ENCODE measurements at places on chromosomes 13 and 19. TPM values are rescaled to one million over a fixed set of nuclear protein-coding genes. Genes with fewer than 3 reads are reported as not detected.

- peaks cover 63% of the 10 kb centered on the region for H3K36me3 ChIP-seq
- no peak for DNase-seq
- no peak overlapping the region for H3K4me3 ChIP-seq
- no peak overlapping the region for H3K27ac ChIP-seq
- peaks cover 16% of the 10 kb centered on the region for H3K4me1 ChIP-seq
- H3K27me3 ChIP-seq: no peaks in the 10 kb centered on the region
These were observed 7.9 kb upstream of the AKAP8L start for GRCh38 chr19:15426485-15427349.

DNA sequence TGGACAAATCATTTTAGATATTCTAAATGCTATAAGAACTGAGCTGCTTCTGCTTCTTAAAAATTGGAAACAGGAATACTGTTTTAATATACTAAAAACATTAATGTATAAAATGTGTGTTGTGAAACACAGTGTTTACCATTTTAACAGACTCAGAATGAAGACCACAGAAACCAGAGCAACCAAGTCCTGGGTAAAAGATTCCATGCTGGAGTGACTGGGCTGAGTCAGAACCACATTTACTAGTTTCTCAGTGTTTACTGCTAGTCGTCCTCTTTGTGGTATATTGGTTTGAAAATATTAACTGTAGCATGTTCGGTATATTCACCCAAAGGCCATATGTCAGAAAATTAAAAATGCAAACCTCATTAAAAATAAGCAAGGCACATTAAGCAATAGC lies 31.9 kb downstream of the ANKRD10 start:
- H3K4me1 ChIP-seq: peaks cover 18% of the 10 kb centered on the region
- H3K4me3 ChIP-seq: no peak overlapping the region
- no peak overlapping the region for H3K27ac ChIP-seq

Gene CCDC70
- total RNA-seq: not detected

Gene FSD1
- 27.7 TPM for total RNA-seq

DNA sequence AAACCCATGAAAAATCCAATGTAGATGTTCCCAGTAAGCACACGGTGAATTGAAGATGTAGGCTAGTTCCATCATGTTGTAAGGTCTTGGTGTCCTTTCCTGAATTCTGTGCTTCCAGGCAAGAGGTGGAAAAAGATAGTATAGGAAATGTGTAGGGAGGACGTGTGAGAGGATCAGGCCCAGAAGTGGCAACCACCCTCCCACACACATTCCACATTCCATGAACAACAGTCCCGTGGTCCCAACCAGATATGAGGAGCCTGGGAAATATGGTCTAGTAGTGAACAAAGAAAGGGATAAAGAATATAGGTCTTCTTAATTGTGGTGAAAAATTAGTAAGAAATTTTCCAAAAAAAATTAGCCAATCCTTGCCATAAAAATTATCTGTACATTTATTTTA lies 1254.2 kb upstream of the SLC10A2 start:
- DNase-seq: no peak
- no peak overlapping the region for H3K27ac ChIP-seq
- H3K4me1 ChIP-seq: no peaks in the 10 kb centered on the region
- H3K27me3 ChIP-seq: no peaks in the 10 kb centered on the region
- H3K4me3 ChIP-seq: no peak overlapping the region
- H3K36me3 ChIP-seq: no peaks in the 10 kb centered on the region

- H3K4me3 ChIP-seq: peak overlapping the region; percentile 32
- H3K4me1 ChIP-seq: peaks cover 80% of the 10 kb centered on the region
- peak overlapping the region; percentile 82 for H3K27ac ChIP-seq
- DNase-seq: peak; percentile 78
These were observed 66.9 kb upstream of the TM9SF2 start for GRCh38 chr13:99434258-99434788.

DNA sequence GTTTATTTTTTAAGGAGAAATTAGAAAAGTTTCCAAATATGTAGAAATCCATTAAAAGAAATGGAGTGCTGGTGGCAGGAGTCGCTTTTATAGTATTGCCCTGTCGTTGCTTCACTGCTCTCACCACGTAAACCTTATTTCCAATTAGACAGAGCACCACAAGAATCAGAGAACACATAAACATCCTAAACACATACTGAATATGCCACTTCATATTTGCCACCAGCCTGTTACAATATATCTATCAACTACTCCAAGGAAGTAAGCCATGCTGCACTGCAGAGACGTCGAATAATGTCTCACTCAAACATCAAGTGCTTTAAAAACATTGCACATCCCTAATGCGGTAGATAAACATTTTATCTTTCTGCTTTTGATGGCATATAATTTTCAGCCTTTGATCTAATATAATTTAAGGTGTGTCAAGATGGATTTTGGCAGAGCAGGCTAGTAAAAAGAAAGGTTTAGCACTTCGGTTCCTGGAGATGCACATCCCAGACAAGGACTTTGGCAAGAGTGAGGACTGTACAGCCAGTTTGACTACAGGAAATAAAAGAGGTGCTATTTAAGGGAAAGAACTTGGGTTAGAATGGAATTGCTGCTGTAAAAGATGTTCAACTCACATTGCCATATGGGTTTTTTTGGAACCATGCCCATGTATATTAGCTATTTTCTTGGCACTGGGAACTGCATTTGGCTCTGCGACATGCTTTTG lies 932.3 kb downstream of the EFNB2 start:
- no peaks in the 10 kb centered on the region for H3K4me1 ChIP-seq
- no peak overlapping the region for H3K27ac ChIP-seq
- H3K4me3 ChIP-seq: no peak overlapping the region

Gene HTR2A
- not detected for total RNA-seq

DNA sequence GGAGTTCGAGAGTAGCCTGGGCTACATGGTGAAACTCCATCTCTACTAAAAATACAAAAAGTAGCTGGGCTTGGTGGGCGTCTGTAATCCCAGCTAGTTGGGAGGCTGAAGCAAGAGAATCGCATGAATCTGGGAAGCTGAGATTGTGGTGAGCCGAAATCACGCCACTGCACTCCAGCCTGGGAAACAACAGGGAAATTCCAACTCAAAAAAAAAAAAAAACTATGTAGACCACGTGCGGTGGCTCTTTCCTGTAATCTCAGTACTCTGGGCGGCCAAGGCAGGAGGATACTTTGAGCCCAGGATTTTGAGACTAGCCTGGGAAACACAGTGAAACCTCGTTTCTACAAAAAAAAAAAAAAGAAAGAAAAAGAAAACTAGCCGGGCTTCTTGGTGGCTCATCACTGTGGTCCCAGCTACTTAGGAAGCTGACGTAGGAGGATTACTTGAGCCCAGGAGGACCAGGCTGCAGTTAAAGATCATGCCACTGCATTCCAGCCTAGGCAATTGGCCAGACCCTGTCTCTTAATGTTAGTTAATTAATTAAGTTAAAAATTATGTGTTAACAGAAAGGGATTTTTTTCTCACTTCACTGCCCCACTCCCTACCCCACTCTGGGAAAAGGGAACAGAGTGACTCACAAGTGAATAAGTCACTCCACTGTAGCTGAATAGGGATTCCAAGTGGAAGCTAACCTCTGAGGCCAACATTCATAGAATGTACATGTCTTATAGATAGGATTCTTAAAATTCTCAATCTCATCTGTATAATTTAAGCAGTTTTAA lies 2.2 kb downstream of the ZNF83 start:
- peaks cover 54% of the 10 kb centered on the region for H3K36me3 ChIP-seq
- no peaks in the 10 kb centered on the region for H3K27me3 ChIP-seq
- H3K4me1 ChIP-seq: peaks cover 17% of the 10 kb centered on the region
- no peak for DNase-seq
- H3K27ac ChIP-seq: no peak overlapping the region

GRCh38 chr13:110511509-110512181 lies 49.9 kb downstream of the RAB20 start:
- H3K27me3 ChIP-seq: peaks cover 3% of the 10 kb centered on the region
- no peak for DNase-seq
- no peak overlapping the region for H3K27ac ChIP-seq

Gene CGB8
- not detected for total RNA-seq

GRCh38 chr13:70694996-70695715 lies 586.9 kb upstream of the KLHL1 start:
- H3K36me3 ChIP-seq: no peaks in the 10 kb centered on the region
- no peak overlapping the region for H3K4me3 ChIP-seq
- no peak overlapping the region for H3K27ac ChIP-seq
- no peaks in the 10 kb centered on the region for H3K27me3 ChIP-seq
- no peak for DNase-seq
- H3K4me1 ChIP-seq: no peaks in the 10 kb centered on the region

DNA sequence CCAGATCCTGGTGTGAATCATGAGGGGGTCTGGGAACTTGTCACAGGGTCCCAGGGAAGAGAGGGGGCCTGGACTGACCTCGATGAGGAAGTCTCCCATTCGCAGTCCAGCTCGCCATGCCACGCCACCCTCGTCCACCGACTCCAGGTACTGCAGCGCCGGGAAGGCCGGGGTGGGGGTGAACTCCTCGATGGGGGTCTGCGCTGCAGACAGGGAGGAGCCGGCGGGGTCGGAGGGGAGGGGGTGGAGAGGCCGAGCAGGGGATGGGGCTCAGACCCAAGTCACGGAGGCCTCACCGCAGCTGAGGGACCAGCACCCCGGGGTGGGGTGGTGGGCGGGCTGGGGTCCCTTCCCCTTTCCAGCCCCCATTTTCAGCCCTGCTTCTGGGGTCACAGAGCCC lies 30.8 kb downstream of the SHANK1 start:
- no peak for DNase-seq
- H3K27me3 ChIP-seq: peaks cover 26% of the 10 kb centered on the region
- no peaks in the 10 kb centered on the region for H3K36me3 ChIP-seq
- H3K4me3 ChIP-seq: no peak overlapping the region
- no peaks in the 10 kb centered on the region for H3K4me1 ChIP-seq
- H3K27ac ChIP-seq: no peak overlapping the region

GRCh38 chr13:95155093-95155492 lies 146.2 kb downstream of the ABCC4 start:
- no peaks in the 10 kb centered on the region for H3K27me3 ChIP-seq
- peaks cover 2% of the 10 kb centered on the region for H3K36me3 ChIP-seq
- DNase-seq: no peak
- H3K4me3 ChIP-seq: no peak overlapping the region

Gene IGFL4
- total RNA-seq: not detected

Gene LYL1
- 3.3 TPM for total RNA-seq

Gene CERS1
- not detected for total RNA-seq

GRCh38 chr13:43324129-43324528 lies 300.7 kb downstream of the DNAJC15 start:
- no peak overlapping the region for H3K4me3 ChIP-seq
- no peaks in the 10 kb centered on the region for H3K4me1 ChIP-seq
- H3K27me3 ChIP-seq: peaks cover 12% of the 10 kb centered on the region
- no peaks in the 10 kb centered on the region for H3K36me3 ChIP-seq
- H3K27ac ChIP-seq: no peak overlapping the region

Data from activated CD8-positive, alpha-beta T cell treated with anti-CD3 and anti-CD28 coated beads, Interleukin-2, amount 10 ng/mL, durations not matched to agents 7 days and 5 days (primary cell).